ENCODE measurements at places on chromosomes 5 and 9. TPM values are rescaled to one million over a fixed set of nuclear protein-coding genes. Genes with fewer than 3 reads are reported as not detected.

Gene OGN
- total RNA-seq, result 0.11 TPM

- no peak overlapping the region for H3K4me3 ChIP-seq
- H3K27ac ChIP-seq, result no peak overlapping the region
- peaks cover 5% of the 10 kb centered on the region for H3K4me1 ChIP-seq
Observed at GRCh38 chr5:54695198-54695966, 177.8 kb downstream of the SNX18 start.

Gene SLC45A2
- 0.85 TPM for total RNA-seq

DNA sequence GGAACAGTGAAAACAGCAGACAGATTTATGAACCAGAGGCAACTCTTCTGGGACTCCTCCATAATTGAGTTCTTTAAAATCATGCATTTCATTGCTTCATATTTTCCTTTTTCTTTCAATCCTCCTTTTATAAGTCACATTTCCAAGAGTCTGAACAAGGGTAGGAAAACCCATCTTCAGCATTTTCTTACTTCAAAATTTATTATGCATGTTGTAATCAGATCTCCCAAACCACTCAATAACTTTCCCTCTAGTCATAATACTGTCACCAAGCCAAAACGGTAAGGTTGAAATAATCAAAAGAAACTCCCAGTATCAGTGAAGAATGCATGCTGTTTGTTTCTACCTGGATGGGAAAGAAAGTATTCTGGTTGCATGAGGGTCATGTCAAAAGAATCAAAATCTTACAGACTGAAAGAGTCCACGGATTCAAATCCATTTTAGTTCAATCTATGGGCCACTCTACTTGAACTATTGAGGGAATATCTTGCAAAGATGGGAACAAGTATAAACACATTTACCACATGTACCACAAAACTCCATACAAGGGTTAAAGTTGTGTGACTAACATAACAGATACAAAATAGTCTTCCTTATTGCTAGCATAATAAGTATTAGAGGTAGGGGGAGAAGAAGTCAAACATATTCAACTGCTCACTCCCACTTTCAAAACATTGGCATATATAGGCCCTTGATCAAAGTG lies 797.3 kb downstream of the MAT2B start:
- H3K36me3 ChIP-seq, result no peaks in the 10 kb centered on the region
- no peak overlapping the region for H3K27ac ChIP-seq
- no peaks in the 10 kb centered on the region for H3K4me1 ChIP-seq
- no peaks in the 10 kb centered on the region for H3K27me3 ChIP-seq
- H3K4me3 ChIP-seq, result no peak overlapping the region
- no peak for DNase-seq

DNA sequence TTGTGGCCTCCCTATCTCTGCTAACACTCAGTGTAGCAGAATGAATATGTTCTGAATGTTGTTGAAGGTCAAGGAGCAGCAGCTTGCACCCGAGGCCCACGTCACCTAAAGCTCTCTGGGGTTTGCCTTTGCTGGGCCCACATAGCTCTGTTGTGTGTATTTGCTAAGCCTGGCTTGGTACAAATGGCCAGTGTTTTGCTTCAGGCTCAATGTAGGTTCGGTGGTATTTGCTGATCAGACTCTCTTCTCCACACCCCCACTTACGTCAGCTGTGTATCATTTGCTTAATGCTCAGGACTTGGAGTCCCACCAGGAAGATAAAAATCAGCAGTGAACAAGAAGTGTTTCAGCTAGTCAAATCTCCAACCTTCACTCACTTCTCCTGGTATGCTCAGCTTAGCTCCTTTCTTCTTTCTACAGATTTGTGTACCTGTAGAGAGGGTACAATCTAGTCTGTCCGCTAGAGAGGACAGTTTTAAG lies 4.8 kb upstream of the RFESD start:
- H3K27me3 ChIP-seq, result no peaks in the 10 kb centered on the region
- no peak overlapping the region for H3K27ac ChIP-seq
- H3K4me3 ChIP-seq, result no peak overlapping the region

GRCh38 chr5:134592141-134592746 lies 40.4 kb downstream of the SAR1B start:
- H3K27ac ChIP-seq, result no peak overlapping the region
- H3K4me1 ChIP-seq, result peaks cover 6% of the 10 kb centered on the region
- no peaks in the 10 kb centered on the region for H3K27me3 ChIP-seq
- no peaks in the 10 kb centered on the region for H3K36me3 ChIP-seq
- DNase-seq, result peak; percentile 14

- H3K4me1 ChIP-seq, result no peaks in the 10 kb centered on the region
- no peaks in the 10 kb centered on the region for H3K27me3 ChIP-seq
- no peak for DNase-seq
- no peak overlapping the region for H3K4me3 ChIP-seq
- H3K27ac ChIP-seq, result no peak overlapping the region
- H3K36me3 ChIP-seq, result no peaks in the 10 kb centered on the region
Observed at GRCh38 chr9:117763314-117763713, 59.1 kb downstream of the TLR4 start.

Gene C5
- 0.85 TPM for total RNA-seq

GRCh38 chr5:12315461-12315860 lies 411.2 kb upstream of the CTNND2 start:
- H3K27ac ChIP-seq, result no peak overlapping the region
- H3K4me1 ChIP-seq, result no peaks in the 10 kb centered on the region
- no peak overlapping the region for H3K4me3 ChIP-seq
- no peak for DNase-seq
- H3K36me3 ChIP-seq, result no peaks in the 10 kb centered on the region
- H3K27me3 ChIP-seq, result no peaks in the 10 kb centered on the region

DNA sequence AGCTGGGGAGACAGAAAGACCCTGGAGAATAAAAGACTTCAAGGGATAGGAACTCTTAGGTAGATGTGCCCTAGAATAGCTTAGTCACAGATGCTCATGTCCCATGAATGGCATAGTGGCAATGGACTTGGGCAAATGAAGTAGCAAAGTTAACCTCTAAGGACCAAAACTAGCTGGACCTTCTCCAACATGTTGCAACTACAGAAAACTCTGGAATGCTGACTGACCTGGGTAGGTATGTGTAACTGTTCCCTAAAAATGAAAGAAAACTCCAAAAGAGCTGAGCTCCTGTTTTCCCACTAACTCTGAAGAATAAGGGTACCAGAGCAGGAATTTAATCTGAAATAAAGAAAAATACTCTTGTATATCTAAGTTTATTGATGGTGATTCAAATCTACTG lies 12.5 kb upstream of the LPAR1 start:
- no peaks in the 10 kb centered on the region for H3K4me1 ChIP-seq
- no peaks in the 10 kb centered on the region for H3K36me3 ChIP-seq
- no peak overlapping the region for H3K4me3 ChIP-seq
- H3K27me3 ChIP-seq, result no peaks in the 10 kb centered on the region
